ENCODE measurements at places on chromosomes 1 and 21.

GRCh38 chr1:93172778-93173177 lies 7.4 kb downstream of the TMED5 start:
- no peak for DNase-seq

- DNase-seq, result peak; percentile 56
Measured at GRCh38 chr1:13812456-13813397, 112.7 kb downstream of the PRDM2 start.

GRCh38 chr1:154768456-154769125 lies 101.5 kb downstream of the KCNN3 start:
- DNase-seq, result no peak

DNA sequence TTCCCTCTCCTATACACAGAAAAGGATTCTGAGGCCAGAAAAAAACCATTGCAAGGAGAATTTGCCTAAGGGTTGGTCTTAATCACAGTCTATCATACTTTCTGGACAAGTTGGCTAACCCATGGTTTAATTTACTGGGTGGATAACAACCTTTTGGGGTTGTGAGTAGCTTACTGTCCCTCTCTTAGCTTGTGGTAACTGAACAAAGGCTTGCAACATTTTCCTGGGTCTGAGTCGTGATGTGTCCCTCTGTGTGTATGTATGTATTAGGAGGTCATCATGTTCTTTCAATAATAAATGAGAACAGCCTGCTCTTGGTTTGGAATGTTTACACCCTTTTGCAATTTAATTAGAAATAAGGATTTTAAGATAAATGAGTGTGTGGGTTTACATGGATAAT lies 36.7 kb downstream of the PAPPA2 start:
- DNase-seq, result peak; percentile 2

DNA sequence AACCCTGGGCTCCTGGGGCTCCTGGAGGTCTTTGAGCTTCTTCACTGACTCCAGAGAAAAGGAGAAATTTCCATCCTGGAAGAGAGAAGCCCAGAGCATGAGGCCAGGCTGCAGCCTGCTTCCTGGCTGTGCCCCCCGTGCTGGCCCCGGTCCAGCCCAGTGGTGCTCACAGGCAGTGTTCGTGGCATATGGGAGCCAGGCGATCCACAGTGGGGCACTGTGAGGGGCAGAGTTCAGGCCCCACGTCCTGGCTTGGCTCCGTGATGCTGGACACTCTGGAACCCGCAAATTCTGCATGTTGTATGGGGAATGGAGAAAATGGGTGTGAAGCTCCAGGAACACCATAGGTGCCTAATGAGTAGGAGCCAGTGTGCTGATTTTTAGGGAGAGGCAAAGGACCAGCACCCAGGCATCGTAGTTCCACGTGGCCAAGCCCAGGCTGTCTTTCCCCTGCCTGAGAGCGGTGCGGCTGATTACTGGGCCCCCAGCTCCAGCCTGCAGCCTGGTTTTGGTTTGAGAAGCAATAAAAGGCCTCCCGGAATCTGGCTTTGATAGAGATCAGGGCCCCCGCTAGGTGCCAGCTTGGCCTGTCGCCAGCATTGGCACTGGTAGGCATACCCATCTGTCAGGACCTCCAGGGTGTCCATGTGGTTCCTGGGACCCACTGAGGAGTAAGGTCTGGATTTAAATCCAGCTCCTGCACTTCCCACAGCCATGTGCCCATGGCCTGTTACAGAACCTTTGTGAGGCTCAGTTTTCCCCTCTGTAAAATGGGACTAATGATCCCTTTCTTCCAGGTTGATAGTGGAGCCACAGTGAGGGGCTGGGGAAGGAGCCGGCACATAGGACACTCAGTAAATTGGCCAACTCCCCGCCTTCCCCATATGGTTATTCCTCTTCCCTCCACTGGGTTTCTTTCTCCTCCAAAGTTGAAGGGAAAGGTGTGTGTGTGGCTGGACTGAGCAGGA lies 725 bp downstream of the GUCA2A start:
- no peak for DNase-seq

DNA sequence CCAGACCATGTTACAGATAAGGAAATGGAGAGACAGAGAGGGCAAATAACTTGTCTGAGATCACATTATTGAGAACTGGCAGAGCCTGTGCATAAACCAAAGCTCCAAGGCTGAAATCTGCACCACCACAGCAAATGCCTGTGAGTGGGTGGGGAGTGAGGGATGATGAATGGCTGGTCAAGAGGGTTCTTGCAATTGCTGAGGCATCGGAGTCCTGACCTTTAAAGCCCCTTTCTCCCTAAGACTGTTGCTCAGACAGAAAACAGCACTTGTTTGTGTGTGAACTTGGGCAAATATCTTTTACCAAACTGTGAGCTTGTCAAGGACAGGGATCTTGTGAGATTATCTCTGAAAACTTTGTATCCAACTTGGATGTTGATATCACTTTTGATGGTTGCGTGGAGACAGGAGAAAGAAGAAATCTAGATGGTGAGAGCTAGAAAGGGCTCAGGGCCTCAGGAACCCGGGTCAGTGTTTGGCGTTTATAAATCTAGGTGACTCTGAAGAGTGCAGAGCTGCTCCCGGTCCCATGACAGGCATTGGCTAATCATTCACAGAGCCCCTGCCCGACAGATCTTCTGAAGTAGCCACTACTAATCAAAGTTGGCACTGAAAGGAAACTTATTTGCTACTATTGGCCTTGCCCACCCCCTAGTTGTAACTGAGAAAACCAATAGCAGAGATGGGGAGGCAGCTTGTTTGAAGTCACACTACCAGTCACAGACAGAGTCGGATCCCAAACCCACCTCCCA lies 122.3 kb downstream of the FOXD2 start:
- no peak for DNase-seq

GRCh38 chr1:204348722-204349121 lies 11.0 kb downstream of the PLEKHA6 start:
- no peak for DNase-seq

GRCh38 chr1:210252621-210253051 lies 20.0 kb downstream of the SERTAD4 start:
- no peak for DNase-seq

- DNase-seq, result peak; percentile 27
Measured at GRCh38 chr1:145918992-145919939, 749 bp upstream of the PEX11B start.

GRCh38 chr21:36575306-36575705 lies 95.4 kb upstream of the CLDN14 start:
- no peak for DNase-seq

GRCh38 chr1:233614743-233615521 lies 1.0 kb downstream of the KCNK1 start:
- peak; percentile 61 for DNase-seq

GRCh38 chr1:25046194-25046532 lies 116.1 kb upstream of the RUNX3 start:
- DNase-seq, result no peak

DNA sequence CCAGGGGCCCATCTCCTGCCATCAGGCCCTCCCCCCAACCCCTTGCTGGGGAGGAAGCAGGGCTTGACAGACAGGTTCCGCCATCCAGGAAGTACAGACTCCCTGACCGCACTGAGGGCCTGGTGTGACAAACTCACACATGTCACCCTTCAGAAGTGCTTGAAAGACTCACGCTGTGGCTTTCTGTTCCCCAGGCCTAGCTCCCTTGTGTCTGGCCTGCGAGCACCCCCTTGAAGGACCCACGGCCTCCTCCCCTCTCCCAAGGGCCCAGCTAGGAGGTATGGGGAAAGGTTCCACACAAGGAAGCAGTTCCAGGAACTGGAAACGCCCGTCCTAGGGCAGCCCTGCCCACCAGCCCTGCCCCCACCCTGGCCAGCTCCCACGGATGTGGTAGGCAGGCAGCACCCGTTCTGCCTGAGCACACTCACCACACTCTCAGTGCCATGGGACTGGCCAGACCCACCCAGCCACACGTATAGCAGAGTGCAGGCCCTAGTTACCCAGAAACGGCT lies 26.7 kb downstream of the SLC2A1 start:
- peak; percentile 65 for DNase-seq

GRCh38 chr21:21963911-21964310 lies 965.7 kb downstream of the NCAM2 start:
- DNase-seq, result no peak

- DNase-seq, result no peak
Measured at GRCh38 chr1:55286856-55287602, 71.9 kb upstream of the USP24 start.

All from bronchial epithelial cell (primary cell).